ENCODE measurements at places on chromosomes 1 and 21. TPM values are rescaled to one million over a fixed set of nuclear protein-coding genes. Genes with fewer than 3 reads are reported as not detected.

GRCh38 chr1:121538943-121539575 is 354.3 kb downstream of the SRGAP2C start:
- DNase-seq = no peak

Gene KCNE2
- not detected for total RNA-seq

GRCh38 chr1:19676438-19676922 is 11.8 kb downstream of the HTR6 start:
- no peak for DNase-seq

GRCh38 chr1:170010443-170010842 is 64.1 kb downstream of the KIFAP3 start:
- peak; percentile 20 for DNase-seq

- no peak for DNase-seq
Observed at GRCh38 chr1:74530892-74531291, 18.5 kb upstream of the LRRC53 start.

Gene SPATA17
- total RNA-seq = 2.3 TPM

DNA sequence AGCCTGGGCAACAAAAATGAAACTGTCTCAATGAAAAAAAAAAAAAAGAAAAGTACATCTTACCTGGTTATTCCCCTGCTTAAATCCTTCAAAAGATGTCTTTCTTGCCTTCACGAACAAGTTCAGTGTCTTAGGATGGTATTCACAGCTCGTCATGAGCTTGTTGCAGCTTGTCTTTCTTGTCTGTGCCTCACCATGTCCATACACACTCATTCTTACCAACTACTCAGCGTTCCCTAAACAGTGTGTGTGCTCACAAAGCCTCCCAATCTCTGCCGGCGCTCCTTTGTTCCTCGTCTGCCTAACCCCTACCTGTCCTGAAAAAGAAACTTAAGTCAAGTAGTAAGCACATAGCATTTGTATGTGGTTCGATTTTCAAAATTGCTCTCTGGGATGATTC is 31.1 kb downstream of the UBE4B start:
- DNase-seq = no peak

DNA sequence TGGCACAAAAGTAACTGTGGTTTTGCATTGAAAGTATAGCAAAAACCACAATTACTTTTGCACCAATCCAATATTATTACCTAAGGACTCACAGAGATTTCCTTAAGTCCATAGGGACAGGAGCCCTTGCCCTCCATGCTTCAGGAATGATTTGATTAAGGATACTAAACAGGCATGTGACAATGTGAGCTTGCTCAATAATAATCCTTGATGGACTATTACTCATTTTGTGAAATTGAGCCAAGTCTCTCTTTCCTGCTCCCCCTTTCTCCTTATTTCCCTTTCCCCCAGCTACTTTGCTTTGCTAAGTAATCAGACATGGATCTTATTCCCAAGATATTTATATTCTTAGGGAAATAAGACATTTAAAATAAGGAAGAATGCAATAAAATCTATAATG is 21.6 kb upstream of the RGL1 start:
- DNase-seq = no peak

Gene VWA5B1
- total RNA-seq = not detected

Gene EDN2
- total RNA-seq = 2.2 TPM

- no peak for DNase-seq
Observed at GRCh38 chr1:41328780-41329640, 32.2 kb upstream of the FOXO6 start.

- DNase-seq = no peak
Observed at GRCh38 chr1:11280719-11281376, 7.8 kb downstream of the UBIAD1 start.

- peak; percentile 95 for DNase-seq
Observed at GRCh38 chr1:18211764-18212163, 104.2 kb downstream of the IGSF21 start.

GRCh38 chr21:29091033-29091432 is 17.6 kb upstream of the CCT8 start:
- no peak for DNase-seq

Gene CADM3
- total RNA-seq = not detected

- no peak for DNase-seq
Observed at GRCh38 chr1:63960326-63960725, 186.5 kb downstream of the ROR1 start.

GRCh38 chr21:44753357-44753756 is 42.0 kb upstream of the TSPEAR start:
- no peak for DNase-seq

Gene BARHL2
- total RNA-seq = 0.07 TPM

Gene SLC9C2
- total RNA-seq = not detected

DNA sequence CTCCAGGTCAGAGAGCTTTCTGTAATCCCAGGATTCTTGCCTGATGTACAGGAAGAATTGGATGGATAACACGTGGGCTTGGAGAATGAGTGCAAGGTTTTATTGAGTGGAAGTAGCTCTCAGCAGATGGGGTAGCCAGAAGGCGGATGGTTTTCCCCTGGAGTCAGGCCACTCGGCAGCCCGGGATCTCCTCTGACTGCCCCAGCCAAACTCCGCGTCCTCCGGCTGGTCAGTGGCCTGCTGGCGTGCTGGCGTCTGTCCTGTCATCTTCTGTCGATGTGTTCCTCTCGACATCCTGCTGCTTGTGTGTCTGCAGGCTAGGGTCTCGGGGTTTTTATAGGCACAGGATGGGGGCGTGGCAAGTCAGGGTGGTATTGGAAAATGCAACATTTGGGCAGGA is 27.4 kb upstream of the GJA9 start:
- peak; percentile 91 for DNase-seq

Data from G401 (cell line).